ENCODE measurements at places on chromosomes 7 and 10. TPM values are rescaled to one million over a fixed set of nuclear protein-coding genes. Genes with fewer than 3 reads are reported as not detected.
A peak's percentile ranks its signal among the peaks of the same experiment; 100 is the strongest.

GRCh38 chr10:113480851-113481502 is 71.9 kb upstream of the HABP2 start:
- peak overlapping the region; percentile 22 for H3K27ac ChIP-seq
- H3K4me1 ChIP-seq = no peaks in the 10 kb centered on the region
- DNase-seq = no peak
- H3K36me3 ChIP-seq = no peaks in the 10 kb centered on the region
- no peak overlapping the region for H3K4me3 ChIP-seq

GRCh38 chr7:130903358-130903974 is 169.5 kb upstream of the KLF14 start:
- H3K27ac ChIP-seq = peak overlapping the region; percentile 81
- no peak for DNase-seq
- H3K4me3 ChIP-seq = no peak overlapping the region
- no peaks in the 10 kb centered on the region for H3K27me3 ChIP-seq
- peaks cover 19% of the 10 kb centered on the region for H3K4me1 ChIP-seq

NPTX2 gene
- total RNA-seq = 0.09 TPM

GRCh38 chr7:95549818-95550529 is 46.3 kb downstream of the PDK4 start:
- peak overlapping the region; percentile 81 for H3K27ac ChIP-seq
- no peaks in the 10 kb centered on the region for H3K27me3 ChIP-seq
- peaks cover 67% of the 10 kb centered on the region for H3K4me1 ChIP-seq
- H3K36me3 ChIP-seq = no peaks in the 10 kb centered on the region

TFEC gene
- 5.1 TPM for total RNA-seq

KIF11 gene
- total RNA-seq = 29.2 TPM

DNA sequence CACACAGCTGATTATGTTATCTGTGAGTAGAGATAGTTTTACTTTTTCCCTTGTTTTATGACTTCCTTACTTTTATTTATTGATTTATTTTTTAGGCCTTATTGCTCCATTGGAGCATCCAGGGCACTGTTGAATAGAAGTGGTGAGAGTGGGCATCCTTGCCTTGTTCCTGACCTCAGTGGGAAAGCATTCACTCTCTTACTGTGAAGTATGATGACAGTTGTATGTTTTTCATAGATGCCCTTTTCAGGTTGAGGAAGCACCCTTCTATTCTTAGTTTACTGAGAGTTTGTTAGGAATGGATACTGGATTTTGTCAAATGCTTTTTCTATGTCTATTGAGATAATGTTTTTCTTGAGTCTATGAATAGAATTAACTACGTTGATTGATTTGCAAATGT is 88.6 kb downstream of the XRCC2 start:
- no peaks in the 10 kb centered on the region for H3K36me3 ChIP-seq
- no peak overlapping the region for H3K27ac ChIP-seq
- no peaks in the 10 kb centered on the region for H3K27me3 ChIP-seq
- H3K4me1 ChIP-seq = no peaks in the 10 kb centered on the region

GRCh38 chr7:91089382-91089963 is 174.8 kb upstream of the FZD1 start:
- H3K27ac ChIP-seq = no peak overlapping the region
- H3K27me3 ChIP-seq = no peaks in the 10 kb centered on the region
- H3K36me3 ChIP-seq = peaks cover 2% of the 10 kb centered on the region
- no peaks in the 10 kb centered on the region for H3K4me1 ChIP-seq
- peak; percentile 33 for DNase-seq

PLEKHS1 gene
- total RNA-seq = under 0.01 TPM

CPED1 gene
- total RNA-seq = 8.5 TPM

DNA sequence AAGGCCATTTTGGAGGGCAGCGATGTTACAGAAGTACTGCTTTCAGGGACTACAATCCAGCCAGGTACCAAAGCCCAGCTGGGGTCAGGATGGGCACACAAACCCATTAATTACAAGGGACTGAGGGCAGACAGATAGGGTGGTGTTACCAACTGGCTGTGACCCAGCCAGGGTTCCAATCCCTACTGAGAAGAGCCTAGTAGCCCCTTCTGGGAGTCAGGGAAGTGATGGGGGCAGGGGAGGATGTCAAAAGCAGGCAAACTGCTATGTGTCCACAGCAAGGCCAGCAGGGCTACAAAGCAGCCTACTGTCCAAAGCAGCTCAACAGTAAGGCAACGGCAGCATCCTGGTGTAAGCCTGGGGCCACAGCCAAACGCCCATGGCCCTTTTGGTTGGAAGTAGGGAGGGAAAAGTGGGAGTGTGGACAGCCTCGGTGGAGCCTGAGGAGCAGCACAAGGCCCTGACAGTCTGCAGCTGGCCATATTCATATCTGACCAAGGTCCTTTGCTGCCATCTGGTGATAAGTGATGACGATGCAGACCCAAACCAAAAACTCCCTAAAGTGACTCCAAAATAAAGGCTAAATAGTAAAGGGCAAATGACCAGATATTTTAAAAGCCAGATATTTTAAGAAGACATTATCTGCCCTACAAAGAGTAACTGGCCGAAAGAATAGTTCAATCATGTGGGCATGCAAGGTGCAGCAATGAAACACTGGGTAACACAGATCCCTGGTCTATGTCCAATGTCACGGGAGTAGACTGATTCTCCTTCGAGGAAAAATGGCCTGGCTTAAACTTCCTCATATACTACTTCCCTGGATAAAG is 56.9 kb downstream of the XPNPEP1 start:
- H3K27me3 ChIP-seq = no peaks in the 10 kb centered on the region
- peaks cover 65% of the 10 kb centered on the region for H3K36me3 ChIP-seq
- no peak overlapping the region for H3K27ac ChIP-seq
- peak; percentile 30 for DNase-seq

DNA sequence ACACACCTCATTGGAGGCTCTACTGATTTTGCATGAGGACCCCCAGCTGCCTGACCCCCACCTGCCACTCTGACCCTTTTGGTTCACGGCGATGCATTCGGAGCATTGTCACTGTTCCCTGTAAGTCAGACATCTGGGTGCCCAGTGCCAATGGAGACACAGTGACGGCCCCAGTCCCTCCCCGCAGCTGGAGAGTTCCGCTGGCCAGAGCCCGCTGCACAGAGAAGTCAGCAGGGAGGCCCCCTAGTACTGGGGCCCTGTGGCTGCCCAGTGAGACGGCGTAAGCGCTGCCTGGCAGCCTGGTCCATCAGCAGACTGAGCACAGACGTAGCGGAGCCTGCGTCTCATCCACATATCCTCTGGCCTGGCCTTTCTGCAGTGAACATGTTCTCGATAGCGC is 77.5 kb downstream of the NKX6-2 start:
- H3K4me1 ChIP-seq = peaks cover 2% of the 10 kb centered on the region
- H3K36me3 ChIP-seq = peaks cover 24% of the 10 kb centered on the region
- no peak overlapping the region for H3K27ac ChIP-seq
- H3K27me3 ChIP-seq = no peaks in the 10 kb centered on the region

THSD7A gene
- 1.3 TPM for total RNA-seq

DNA sequence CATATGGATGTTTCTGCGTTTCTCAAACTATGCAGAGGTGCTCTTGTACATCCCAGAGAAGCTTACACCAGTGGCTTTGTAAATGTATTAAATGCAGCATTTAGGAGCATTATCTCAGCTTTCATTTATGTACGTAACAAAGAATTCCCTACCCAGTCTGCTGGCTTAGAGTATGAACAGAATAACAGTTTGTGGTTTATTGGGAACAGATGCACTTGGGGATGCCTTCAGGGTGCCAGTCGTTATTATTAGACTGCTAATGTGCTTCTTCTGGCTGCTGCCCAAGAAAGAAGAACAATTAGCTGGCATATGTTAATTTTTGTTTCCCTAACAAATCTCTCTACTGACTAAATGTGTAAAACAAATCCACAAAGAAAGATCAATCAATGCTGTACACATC is 241.9 kb downstream of the FOXP2 start:
- H3K4me1 ChIP-seq = no peaks in the 10 kb centered on the region
- H3K27me3 ChIP-seq = no peaks in the 10 kb centered on the region
- no peak overlapping the region for H3K27ac ChIP-seq
- H3K36me3 ChIP-seq = peaks cover 2% of the 10 kb centered on the region

TRIM50 gene
- total RNA-seq = 0.14 TPM

CLCN1 gene
- total RNA-seq = not detected

DNA sequence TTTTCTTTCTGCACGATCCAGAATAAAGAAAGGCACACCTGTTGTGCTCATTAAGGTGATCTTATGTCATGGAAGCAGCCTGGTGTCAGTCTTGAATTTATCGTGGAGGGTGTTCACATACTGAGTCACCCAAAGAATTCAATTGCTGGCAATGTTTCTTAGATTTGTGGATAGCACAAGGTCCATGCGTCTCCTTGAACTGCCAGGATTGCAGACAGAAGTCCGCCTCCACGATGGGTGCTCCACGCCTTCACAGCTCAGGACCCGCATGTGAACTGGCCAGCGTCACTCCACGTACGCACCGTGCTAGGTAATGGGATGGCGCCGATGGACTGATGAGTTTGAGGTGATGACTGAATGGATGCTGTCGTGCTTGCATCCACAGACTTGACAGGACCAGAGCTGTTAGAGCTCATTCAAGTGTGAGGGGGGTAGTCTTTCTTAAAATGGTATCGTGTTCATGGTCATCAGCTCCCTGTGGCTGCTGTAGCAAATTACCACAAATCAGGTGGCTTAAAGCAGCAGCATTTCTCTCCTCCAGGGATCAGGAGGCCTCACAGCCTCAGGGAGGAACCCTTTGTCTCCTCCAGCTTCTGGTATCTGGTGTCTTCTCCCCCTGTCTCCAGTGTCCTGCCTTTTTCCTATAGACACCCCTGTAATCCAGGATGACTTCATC is 65.4 kb upstream of the DNAJB6 start:
- no peak for DNase-seq
- H3K4me1 ChIP-seq = no peaks in the 10 kb centered on the region

NKX1-2 gene
- total RNA-seq = not detected

TMEM229A gene
- total RNA-seq = 0.23 TPM

DNA sequence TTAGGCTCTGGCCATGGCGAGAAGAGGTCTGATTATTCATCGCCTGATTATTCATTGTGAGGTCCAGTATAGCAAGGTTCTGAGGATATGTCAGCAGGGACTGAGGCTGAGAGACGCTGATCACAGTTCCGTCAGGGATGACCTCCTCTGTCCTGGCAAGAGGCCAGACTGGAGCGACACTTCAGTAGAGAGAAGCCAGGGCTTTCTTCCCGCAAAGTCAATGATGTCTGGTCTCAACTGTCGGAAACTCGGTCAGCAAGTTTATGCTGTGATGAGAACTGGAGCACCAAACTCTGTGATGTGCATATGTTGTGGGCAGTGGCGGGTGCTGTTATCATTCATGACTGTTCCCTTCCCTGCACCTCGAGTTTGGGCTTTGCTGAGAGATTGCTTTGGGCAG is 29.0 kb upstream of the GNA12 start:
- no peak overlapping the region for H3K4me3 ChIP-seq

- no peaks in the 10 kb centered on the region for H3K27me3 ChIP-seq
- no peak overlapping the region for H3K27ac ChIP-seq
- H3K36me3 ChIP-seq = no peaks in the 10 kb centered on the region
- H3K4me1 ChIP-seq = peaks cover 12% of the 10 kb centered on the region
- H3K4me3 ChIP-seq = no peak overlapping the region
- no peak for DNase-seq
These were observed 649.1 kb downstream of the TNS3 start for GRCh38 chr7:46932676-46933424.

- no peak overlapping the region for H3K4me3 ChIP-seq
- no peak overlapping the region for H3K27ac ChIP-seq
- no peaks in the 10 kb centered on the region for H3K4me1 ChIP-seq
- H3K36me3 ChIP-seq = no peaks in the 10 kb centered on the region
These were observed 289.5 kb downstream of the XPNPEP1 start for GRCh38 chr10:109633846-109634245.

DNA sequence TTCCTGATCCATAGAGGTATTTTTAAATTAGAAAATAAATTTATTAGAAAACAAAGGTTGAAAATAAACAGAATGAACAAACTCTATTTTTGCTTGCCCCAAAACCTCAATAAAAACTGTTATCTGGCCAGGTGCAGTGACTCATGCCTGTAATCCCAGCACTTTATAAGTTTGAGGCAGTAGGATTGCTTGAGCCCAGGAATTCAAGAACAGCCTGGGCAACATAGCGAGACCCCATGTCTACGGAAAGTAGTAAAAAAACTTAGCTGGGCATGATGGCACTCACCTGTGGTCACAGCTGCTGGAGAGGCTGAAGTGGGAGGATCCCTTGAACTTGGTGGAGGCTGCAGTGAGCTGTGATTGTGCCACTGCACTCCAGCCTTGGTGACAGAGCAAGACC is 10.3 kb downstream of the SLK start:
- no peaks in the 10 kb centered on the region for H3K4me1 ChIP-seq
- no peak overlapping the region for H3K27ac ChIP-seq
- no peaks in the 10 kb centered on the region for H3K27me3 ChIP-seq
- H3K36me3 ChIP-seq = no peaks in the 10 kb centered on the region
- no peak for DNase-seq
- no peak overlapping the region for H3K4me3 ChIP-seq

DNA sequence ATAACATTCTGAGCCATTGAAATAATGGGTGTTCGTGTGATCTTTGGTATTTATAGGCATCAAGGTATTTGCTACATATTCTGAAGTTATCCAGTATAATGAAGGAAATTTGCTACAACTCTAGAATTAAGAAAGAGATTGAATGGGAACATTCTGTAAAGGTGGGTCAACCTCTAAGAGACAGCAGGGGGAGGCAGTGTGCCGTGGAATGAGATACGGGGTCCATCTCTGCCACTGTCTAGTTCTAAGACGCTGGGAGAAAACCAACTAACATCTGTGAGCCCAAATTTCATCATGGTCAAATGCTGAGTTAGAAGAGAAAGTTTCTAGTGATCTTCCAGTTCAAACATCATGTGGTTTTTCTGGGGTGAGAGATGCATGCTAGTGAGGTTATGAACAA is 368.9 kb downstream of the SORCS1 start:
- H3K36me3 ChIP-seq = no peaks in the 10 kb centered on the region
- peak; percentile 37 for DNase-seq
- no peak overlapping the region for H3K27ac ChIP-seq
- H3K4me1 ChIP-seq = no peaks in the 10 kb centered on the region

DNA sequence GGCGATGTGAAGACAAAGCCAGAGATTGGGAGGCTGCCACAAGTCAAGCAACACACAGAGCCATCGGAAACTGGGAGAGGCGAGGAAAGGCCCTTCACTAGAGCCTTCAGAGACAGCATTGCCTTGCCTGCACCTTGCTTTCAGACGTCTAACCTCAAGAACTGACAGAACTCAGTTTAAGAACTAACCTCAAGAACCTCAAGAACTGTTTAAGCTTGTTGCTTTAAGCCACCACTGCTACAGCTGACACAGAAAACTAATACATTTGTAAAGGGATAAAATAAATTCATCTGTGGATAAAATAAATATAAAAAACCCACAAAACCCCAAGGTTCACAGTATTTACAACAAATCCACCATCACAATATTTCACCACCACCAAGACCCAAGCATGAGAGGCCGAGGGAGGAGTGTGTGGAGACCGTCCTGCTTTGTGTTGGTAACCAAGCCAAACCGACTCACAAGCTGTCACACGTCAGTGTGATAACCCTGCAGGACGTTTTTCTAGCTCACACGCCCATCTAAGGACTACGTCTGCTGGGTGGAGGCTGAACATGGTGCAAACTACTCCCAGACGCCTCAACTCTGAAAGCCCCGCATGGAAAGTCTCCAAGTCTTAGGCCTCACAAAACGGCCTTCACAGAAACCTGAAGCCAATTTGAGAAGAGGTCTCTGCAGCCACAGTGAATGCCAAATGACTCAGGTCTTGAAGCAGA is 116.8 kb downstream of the ABLIM1 start:
- no peaks in the 10 kb centered on the region for H3K4me1 ChIP-seq
- H3K27ac ChIP-seq = no peak overlapping the region
- H3K4me3 ChIP-seq = no peak overlapping the region
- H3K27me3 ChIP-seq = no peaks in the 10 kb centered on the region
